ENCODE measurements at places on chromosomes 3 and 15.

DNA sequence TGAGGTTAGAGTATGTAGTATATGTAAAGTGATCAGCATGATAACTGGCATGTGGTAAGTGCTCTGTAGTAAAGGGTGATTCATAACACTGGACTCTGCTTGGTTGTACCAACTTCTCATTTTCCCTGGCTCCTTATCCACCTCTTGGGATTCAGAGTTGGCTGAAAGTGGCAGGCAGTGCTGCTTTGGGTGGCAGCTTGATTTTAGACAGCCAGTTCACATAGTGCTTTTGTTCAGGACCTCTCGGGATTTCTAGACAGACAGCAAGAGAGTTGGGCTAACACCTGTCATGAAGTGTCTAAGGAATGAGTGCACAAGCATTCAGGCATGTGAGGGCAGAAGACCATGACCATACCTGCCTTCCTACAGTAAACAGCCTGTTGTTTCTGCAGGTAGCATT is 69.0 kb downstream of the RBM6 start:
- no peak for DNase-seq

GRCh38 chr15:43118286-43118685 is 12.4 kb upstream of the UBR1 start:
- no peak for DNase-seq

DNA sequence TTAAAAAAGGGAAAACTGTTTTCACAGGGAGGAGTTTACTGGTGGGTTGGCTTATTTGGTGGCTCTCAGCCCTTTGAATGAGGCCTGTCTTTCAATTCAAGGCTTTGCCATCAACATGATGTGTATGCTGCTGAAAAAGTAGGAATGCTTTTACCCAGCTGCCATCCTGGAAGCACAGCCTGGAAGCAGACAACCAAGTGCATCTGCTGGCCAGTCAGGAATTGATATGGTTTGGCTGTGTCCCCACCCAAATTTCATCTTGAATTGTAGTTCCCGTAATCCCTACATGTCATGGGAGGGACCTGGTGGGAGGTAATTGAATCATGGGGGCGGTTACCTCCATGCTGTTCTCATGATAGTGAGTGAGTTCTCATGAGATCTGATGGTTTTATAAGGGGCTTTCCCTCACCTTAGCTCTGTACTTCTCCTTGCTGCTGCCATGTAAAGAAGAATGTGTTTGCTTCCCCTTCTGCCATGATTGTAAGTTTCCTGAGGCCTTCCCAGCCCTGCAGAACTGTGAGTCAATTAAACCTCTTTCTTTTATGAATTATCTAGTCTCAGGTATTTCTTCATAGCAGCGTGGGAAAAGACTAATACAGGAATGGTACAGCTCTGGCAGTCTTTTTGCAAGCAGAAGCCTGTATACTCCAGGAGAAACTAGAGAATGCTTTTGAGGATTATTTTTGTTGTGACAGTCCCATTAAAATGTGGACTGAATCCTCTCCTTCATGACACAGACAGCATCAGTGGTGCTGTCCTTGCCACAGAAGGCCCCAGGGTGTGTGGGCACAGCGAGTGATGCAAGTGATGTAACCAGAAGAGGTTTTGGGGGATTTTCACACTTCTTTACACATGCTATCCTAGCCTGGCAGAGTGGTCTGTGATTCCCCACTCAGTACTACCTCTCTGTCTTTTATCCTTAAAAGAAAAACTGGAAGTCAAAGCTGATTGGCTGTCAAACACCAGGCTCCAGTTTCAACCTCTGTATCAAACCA is 20.0 kb downstream of the PLCL2 start:
- DNase-seq, result no peak

DNA sequence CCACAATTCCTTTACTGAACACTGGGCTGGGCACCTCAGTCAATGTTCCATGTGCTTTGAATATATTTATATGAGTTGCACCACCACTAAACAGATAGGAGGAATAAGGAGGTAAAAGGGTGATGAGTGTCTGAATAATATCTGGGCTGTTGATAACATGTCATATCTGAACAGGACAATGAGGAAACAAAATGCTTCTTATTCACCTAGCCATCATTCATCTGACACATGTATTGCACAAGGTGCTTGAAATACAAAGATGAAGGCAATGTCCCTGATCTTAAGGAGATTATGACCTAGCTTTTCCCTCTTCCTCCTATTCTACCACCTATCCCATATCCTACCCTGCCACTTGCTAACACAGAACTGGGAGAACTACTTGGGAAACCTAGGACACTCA is 8.0 kb upstream of the CERS3 start:
- DNase-seq, result no peak

DNA sequence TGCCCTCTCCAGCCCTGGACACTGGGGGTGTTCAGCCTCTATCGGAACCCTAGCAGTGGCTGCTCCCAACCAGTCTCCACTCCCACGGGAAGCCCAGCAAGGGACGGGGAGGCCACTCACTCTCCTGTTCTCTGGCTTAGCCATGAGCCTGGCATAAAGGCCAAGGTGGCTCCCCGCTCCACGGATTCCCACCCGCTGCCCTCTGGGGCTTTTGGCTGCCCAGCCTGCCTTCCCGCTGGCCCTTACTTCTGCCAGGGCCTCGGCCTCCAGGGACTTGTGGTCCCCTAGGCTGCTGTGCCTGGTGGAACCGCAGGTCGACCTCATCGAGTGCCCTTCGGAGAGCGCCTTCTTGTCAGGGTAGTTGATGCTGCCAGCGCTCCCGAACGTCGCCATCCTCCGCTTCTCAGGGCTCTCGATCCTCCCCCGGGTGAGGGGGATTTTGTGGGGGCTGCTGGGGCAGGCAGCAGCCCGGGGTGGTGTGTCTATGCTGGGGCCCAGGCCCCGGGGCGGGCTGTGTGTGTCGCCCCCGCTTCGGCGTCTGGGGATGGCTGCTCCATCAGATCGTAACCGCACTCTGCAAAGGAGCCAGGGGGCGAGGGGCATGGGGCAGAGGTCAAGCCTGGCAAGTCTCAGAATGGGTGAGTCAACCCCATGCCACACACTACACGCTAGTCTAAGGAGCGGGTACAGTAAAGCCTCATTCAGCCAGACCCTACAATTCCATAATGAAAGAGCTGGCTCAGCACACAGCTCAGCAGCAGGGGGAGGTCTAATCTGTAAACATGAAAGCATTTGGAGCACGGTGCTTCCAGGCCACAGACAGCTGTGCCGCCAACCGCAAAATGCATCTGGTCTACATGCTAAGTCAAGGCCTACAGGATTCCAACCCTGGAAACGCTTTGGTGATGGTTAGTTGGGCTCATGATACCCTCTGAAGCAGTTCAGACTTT is 27.3 kb upstream of the RAD18 start:
- no peak for DNase-seq

DNA sequence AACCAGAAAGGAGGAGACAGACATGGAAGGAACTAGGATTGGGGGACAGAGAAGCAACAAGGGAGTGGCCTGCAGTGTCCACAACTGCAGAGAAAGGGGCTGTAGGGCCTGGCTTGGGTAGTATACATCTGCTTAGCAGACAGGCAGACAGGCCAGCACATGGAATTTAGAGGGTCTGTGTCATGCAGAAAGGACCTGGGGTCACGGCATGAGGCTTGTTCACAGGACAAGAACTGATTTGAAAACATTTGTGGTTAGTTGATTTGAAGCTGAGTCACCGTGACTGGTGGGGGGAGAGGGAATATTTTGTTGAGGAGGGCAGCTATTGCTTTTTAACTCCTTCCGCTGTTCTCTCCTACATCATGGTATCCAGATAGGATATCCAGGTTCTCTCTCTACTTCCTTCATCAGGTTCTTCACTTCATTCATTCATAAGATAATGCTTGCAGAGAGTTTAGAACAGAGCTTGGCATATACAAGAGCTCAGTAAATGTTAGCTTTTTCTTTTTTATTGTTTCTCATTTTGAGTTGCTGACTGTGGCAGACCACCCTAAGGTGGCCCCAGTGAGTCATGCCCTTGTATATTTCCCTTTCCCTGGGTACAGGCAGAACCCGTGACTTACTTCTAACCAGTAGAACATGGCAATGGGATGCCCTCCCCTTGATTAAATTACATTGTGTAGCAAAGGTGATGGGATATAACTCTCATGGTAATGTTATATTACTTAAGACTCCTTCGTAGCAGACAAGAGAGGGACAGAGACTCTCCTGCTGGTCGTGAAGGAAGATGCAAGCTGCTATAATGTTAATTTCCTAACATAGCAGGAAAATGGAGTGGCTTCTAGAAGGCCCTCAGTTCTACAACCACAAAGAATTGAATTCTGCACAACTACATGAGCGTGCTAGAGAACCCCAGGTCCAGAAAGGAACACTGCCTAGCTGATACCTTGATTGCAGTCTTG is 95.0 kb upstream of the NMNAT3 start:
- peak; percentile 4 for DNase-seq

DNA sequence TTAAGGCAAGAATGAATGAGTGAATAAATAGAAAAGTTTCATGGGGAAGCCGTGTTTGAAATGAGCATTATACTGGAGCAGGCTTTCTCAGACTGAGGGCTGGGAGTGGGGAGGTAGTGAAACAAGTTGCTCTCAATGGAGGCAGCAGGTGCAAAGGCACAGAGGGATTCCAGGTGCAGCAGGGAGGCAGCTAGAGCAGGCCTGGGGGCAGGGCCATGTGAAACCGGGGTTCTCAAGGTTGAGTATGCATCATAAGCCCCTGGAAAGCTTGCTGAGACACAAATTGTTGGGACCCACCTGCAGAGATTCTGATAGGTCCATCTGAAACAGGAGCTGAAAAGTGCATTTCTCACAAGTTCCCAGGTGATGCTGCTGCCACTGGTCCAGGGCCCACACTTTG is 45.3 kb downstream of the BFSP2 start:
- DNase-seq, result no peak

DNA sequence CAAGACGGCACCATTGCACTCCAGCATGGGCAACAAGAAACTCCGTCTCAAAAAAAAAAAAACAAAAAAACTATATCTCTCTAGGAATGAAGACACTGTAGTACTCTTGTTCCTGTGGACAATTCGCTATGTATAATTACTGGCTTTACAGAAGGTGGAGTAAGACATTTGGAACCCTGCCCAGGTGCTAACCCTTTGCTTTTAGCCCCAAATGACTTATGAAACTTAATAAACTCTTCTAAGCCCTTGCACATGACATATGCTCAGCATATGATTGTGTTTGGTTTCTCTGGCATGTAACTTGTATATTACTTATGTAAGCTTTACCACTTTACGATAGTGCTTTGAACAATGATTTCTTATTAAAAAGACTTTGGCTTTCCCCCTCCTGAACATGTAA is 27.3 kb upstream of the PRTG start:
- DNase-seq, result no peak

DNA sequence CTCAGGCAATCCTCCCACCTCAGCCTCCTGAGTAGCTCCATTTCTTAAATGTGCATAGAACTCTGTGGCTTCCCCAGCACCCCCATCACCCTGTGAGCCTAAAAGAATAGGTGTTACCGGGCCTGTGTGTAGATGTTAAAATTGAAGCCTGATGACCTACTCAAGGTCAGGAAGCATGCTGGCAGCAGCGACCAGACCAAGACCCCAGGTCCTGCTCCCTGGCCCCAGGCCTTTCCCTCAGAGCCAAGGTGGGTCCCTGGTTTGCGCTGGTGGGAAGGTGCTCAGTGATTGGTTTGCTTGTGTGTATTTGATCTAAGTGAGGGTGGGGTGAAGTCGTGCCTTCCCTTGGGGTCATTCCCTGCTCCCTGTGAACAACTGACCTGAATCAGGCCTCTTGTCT is 18.4 kb upstream of the CRABP1 start:
- no peak for DNase-seq

DNA sequence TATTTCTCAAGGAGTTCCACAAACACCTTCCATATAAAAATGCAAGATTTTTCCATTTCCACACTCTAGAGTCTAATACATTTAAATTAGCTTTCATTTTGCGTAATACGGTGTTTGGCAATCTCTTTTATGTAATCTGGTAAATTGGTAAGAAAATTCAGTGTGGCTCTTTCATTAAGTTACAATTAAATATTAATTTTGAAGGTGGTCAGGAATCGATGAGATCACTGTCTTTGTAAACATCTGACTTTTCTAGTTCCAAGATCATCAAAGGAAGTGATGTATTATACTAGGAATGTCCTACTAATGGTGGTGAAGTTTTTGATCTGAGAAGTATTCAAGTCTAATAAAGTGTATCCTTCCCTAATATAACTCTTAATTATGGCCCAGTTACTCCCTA is 1.1 kb upstream of the UTS2B start:
- no peak for DNase-seq

GRCh38 chr3:66480666-66481065 is 20.2 kb downstream of the LRIG1 start:
- DNase-seq, result peak; percentile 4

GRCh38 chr15:50180091-50180490 is 1.9 kb upstream of the SLC27A2 start:
- DNase-seq, result peak; percentile 28

GRCh38 chr15:100330221-100330620 is 11.6 kb downstream of the ADAMTS17 start:
- no peak for DNase-seq

DNA sequence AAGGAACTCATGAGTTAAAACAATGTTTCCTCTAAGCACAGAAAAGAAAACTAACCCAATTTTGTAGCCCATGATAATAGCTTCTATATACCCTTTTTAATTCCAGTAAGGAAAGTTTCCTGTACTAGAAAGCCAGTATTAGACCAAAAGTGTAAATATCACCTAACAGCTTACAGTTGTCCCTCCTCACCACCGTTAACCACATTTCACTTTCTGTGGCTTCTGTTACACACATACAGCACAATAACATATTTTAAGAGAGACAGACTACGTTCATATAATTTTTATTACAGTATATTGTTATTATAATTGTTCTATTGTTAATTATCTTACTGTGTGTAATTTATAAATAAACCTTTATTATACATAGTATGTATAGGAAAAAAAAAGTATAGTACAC is 74.1 kb downstream of the ZNF280D start:
- no peak for DNase-seq

GRCh38 chr15:84908564-84908963 is 24.1 kb downstream of the SLC28A1 start:
- DNase-seq, result no peak

GRCh38 chr3:46958467-46959160 is 17.9 kb downstream of the CCDC12 start:
- no peak for DNase-seq

- no peak for DNase-seq
Observed at GRCh38 chr3:55091381-55092225, 163.7 kb upstream of the LRTM1 start.

DNA sequence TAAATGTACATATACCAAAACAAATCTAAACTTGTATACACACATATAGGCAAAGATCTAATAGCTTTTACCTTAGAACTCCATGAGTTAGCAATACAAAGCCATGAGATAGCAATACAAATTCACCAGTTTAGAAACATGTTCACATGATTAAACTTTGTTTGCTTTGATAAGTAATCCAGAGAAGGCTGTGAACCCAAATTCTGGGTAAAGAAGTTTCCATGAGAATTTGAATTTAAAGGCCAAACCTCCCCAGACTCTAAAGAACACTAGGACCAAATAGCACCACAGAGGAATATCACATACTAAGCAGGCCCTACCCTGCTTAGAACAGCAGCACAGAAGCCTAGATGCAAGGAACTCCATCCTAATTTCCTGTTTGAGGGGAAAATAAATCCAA is 83.7 kb upstream of the TP63 start:
- DNase-seq, result no peak

Measured in OCI-M1 (cell line).